Activated CD4-positive, alpha-beta T cell treated with anti-CD3 and anti-CD28 coated beads for 36 hours (primary cell): ENCODE measurements at places on chromosomes 13 and 19. TPM values are rescaled to one million over a fixed set of nuclear protein-coding genes. Genes with fewer than 3 reads are reported as not detected.
A peak's percentile ranks its signal among the peaks of the same experiment; 100 is the strongest.

The KLK5 gene
- not detected for total RNA-seq

The MTUS2 gene
- not detected for total RNA-seq

The ZNF723 gene
- not detected for total RNA-seq

GRCh38 chr19:2549701-2550191 is 73.8 kb downstream of the GADD45B start:
- no peak for DNase-seq
- no peaks in the 10 kb centered on the region for H3K27me3 ChIP-seq
- peaks cover 1% of the 10 kb centered on the region for H3K36me3 ChIP-seq
- H3K4me1 ChIP-seq, result peaks cover 11% of the 10 kb centered on the region

GRCh38 chr13:91368676-91369440 is 21.4 kb downstream of the MIR17HG start:
- H3K36me3 ChIP-seq, result peaks cover 3% of the 10 kb centered on the region
- peaks cover 42% of the 10 kb centered on the region for H3K4me1 ChIP-seq
- peaks cover 6% of the 10 kb centered on the region for H3K27me3 ChIP-seq
- H3K27ac ChIP-seq, result peak overlapping the region; percentile 93
- H3K4me3 ChIP-seq, result peak overlapping the region; percentile 50

DNA sequence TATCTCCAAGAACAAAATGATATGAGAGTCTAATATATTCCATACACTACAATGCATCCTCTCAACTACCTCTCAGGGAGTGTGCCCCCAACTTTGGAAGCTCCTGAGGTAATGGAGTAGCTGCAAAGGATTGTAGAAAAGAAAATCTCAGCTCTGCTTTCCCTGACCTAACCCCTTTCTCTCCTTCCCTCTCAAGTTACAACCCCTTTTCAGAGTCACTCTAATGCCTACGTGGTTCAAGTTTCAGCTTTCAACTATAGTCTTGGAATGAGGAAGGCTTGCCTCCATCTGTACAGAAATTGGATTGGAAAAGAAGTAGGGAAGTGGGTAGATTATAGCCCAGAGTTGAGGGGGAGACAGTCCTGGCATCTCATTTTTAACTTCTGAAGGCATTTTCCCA is 256.0 kb downstream of the PCDH9 start:
- no peaks in the 10 kb centered on the region for H3K27me3 ChIP-seq
- no peaks in the 10 kb centered on the region for H3K36me3 ChIP-seq
- no peak overlapping the region for H3K4me3 ChIP-seq

DNA sequence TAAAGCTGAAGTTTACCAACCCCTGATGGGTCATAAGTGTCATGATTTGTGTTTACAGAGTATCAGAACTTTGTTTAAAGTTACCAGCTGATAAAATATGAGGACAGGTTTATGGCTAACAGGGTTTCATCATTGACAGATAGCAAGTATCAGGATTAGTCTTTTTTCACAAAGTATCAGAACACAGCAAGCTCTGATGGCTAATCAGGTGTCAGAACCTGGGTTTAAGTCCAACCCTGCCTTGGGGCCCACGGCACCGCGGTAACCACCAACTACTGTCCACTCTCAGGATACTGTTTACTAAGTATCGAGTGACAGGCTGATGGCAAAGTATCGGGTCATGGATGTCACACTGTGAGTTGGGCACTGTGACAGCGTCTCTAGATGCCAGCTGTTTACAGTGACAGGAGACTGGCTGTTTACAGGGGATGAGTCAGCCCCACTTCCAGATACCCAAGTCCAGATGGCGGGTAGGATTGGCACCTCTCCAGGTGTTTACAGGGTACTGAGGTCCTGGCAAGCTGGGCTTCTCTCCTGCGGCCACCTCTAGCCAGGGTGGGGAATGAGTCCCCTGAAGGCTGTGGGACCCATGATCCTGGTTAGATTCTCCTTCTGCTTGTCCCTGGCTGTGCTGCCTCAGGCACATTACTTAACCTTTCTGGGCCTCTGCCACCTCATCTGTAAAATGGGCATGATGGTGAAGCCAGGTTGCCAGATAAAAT is 21.8 kb downstream of the ARRDC2 start:
- no peaks in the 10 kb centered on the region for H3K36me3 ChIP-seq
- no peak overlapping the region for H3K27ac ChIP-seq
- no peaks in the 10 kb centered on the region for H3K27me3 ChIP-seq
- H3K4me1 ChIP-seq, result peaks cover 13% of the 10 kb centered on the region

DNA sequence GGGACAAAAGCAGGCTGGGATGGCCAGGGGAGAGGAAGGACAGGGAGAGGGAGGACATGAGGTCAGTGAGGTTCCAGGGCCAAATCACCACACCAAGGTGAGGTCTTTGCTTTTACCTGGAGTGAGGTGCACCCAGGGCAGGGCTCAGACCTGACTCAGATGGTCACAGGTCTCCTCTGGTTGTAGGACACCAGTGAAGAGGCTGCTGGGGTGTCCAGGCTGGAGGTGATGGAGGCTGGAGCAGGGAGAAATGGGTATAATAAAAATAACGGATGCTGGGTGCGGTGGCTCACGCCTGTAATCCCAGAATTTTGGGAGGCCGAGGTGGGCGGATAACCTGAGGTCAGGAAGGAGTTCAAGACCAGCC is 6.9 kb downstream of the GRAMD1A start:
- H3K36me3 ChIP-seq, result peaks cover 68% of the 10 kb centered on the region
- H3K27ac ChIP-seq, result peak overlapping the region; percentile 42
- H3K4me1 ChIP-seq, result peaks cover 72% of the 10 kb centered on the region
- no peaks in the 10 kb centered on the region for H3K27me3 ChIP-seq
- no peak for DNase-seq

GRCh38 chr19:44758596-44758995 is 10.1 kb downstream of the BCL3 start:
- H3K36me3 ChIP-seq, result peaks cover 61% of the 10 kb centered on the region
- peak overlapping the region; percentile 8 for H3K27ac ChIP-seq
- no peak overlapping the region for H3K4me3 ChIP-seq
- peaks cover 49% of the 10 kb centered on the region for H3K4me1 ChIP-seq
